Fibroblast of skin of right biceps (primary cell): ENCODE measurements at places on chromosomes 13 and 19.

DNA sequence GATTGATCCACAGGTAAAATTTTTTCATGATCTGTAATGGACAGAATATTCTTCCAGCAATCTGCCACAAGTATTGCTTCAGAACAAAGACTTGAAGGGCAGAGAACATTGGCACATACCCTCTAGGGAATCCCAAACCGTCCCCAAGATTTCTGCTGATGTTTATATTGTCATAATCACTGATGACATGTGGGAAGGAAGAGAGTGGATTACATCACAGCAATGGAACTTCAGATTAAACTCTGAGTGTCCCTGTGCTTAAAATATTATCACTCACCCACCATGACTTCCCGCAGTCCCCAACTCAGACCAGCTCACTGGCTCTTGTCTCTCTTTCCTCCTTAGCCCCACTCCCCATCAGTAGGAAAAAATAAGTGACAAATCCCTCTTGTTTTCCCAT lies 8.5 kb upstream of the TPT1 start:
- no peak for DNase-seq

DNA sequence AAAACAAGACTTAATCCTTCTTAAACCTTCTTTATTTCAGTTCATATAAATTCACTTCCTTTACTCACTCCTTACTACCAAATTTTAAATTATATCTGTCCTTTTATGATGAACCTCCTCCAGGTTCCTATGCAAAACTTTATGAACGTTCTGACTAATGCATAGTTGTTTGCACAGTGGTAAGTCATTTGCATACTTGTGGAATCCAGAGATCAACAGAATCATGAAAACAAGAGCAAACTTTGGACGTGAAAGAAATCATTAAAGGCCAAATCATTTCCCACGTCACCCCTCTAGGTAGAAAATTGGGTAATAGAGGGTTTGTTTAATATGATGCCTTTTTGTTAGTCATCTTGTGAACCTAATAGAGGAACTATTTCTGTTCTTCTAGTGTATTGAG lies 32.3 kb upstream of the MYCBP2 start:
- DNase-seq = no peak

GRCh38 chr13:95106562-95106961 lies 194.7 kb downstream of the ABCC4 start:
- no peak for DNase-seq

DNA sequence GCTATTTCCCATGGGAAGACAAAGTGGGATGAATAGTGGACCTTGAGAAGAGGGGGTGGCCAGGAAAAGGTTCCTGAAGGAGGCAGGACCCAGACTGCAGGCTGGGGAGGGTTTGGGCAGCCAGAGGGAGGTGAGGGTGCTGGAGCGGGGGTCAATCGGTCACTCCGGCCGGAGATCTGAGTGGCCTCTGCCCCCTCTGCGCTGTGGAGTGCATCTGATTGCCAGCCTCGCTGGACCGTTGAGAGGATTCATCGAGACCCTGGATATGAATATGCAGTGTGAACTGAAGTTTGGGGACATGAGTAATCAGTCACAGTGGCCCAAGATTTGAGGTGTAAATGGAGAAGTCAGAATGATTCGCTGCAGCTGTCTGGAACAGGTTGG lies 5.5 kb upstream of the ZNF580 start:
- DNase-seq = no peak

DNA sequence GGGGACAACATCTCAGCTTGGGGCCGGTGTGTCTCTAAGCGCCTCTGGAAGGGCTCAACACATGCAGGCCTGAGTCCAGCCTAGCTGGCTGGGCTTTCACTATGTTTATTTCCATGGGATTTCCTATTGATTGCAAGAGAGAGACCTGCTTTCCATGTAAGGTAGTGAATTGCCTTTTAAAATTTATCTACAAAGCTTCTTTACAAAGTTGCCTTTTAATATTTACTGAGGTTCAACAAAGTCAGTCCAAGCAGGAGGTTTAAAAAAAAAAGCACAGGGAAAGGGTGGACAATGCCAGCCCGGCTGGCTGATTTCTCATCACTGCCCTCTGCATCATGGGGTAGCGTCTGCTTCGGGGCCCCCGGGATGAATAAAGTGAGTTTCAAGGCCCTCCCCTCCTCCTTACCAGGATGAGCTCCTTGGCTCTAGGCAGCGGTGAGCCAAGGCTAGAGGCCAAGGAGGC lies 15.8 kb downstream of the TLE2 start:
- no peak for DNase-seq

GRCh38 chr13:93466502-93467036 lies 240.0 kb downstream of the GPC6 start:
- no peak for DNase-seq

DNA sequence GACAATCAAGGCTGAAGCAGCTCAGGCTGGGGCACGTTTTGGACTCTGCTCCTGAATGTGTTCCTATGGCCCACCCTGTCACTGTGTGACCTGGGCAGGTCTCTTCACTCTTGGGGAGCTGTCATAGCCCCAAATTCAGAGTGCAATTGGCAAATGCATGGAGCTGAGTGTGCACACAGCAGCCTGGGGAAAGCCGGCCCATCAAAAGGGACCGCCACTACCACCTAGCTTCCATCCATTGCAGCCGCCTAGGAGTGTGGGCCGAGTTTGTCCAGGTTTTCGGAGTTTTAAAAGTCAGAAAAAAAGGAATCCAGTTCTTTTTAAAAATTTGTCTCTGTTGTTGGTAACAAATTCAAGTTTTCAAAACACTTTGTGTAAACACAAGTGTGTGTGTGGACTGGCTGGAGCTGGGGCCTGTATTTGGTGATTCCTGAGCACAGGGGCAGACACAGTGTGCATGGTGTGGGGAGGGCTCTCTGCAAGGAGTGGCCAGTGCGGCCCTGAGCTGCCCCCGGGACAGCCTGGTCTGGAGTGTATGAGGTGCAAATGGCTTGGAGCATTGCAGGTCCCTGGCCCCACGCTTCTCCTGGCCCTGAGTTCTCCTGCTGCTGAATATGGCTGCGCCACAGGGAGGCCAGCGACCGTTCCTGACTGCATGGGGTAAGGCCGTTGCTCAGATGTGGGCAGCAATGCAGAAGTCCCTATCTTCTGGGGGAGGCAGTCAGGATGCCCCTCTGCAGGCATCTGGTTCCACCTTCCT lies 13.2 kb upstream of the ZNF536 start:
- DNase-seq = no peak

DNA sequence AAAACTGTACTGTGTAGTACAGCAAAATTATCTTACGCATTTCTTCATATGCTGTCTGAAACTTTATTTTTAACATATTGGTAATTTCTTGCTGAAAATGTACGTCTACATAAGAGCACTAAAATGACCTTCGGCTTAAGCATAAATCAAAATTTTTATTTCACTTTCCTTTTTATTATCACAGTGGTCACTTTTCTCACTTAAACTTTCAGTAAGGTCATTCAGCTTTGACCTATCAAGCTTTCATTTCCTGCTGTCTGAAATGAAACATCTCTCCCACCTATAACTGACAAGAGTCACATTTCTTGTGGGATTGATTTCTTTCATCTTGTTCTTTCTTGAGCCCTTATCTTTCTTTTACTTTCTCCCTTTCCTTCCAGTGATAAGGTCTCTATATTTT lies 2212.7 kb upstream of the PCDH20 start:
- no peak for DNase-seq

GRCh38 chr19:12767150-12767549 lies 8.2 kb downstream of the HOOK2 start:
- no peak for DNase-seq

- no peak for DNase-seq
Observed at GRCh38 chr13:99883805-99884204, 87.8 kb downstream of the ZIC5 start.

DNA sequence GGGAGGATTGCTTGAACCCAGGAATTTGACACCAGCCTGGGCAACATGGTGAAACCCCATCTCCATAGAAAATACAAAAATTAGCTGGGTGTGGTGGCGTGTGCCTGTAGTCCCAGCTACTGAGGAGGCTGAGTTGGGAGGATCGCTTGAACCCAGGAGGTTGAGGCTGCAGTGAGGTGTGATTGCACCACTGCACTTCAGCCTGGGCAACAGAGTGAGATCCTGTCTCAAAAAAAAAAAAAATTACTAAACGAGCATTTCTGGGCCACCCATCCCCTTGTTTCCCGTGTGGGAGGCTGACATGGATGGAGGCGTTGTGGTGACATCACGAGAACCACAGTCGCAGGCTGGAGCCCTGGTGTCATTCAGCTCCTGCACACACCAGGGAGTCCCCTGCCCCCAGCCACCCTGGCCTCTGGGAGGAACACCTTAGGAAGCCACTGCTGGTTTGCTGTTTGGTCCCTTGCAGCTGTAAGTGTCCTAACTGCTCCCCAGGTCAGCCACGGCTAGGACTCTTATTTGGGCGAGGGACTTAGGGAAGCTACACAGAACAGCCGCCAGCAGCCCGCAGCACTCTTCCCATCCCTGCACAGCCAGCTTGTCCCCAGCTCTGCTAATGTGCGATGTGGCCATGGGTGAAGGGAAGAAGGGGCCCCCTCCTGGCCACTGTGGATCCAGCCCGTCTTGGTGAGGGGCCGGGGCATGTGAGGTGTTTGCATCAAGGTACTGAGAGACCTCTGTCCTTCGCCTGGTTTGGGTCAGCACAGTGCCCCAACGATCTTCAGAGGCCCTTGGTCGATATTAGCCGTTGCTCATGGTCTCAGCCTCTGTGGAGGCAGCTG lies 12.7 kb downstream of the NKPD1 start:
- no peak for DNase-seq

DNA sequence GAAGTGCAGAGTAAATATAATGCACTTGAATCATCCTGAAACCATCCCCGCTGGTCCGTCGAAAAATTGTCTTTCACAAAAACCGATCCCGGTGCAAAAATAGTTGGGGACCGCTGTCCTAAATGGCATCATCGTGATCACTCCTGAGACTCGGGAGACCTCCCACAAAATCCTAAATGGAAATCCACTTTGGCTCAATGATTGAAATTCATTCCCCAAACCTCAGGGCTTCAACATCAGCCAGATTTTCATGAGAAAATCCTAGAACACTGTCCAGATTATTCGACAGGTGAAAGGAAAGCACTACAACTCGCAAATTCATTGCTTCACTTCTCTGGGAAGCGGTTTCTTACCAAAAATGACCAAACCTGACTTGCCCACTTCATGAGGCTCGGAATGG lies 335.3 kb upstream of the ZNF507 start:
- no peak for DNase-seq

- no peak for DNase-seq
Observed at GRCh38 chr13:107563099-107563925, 652.0 kb downstream of the LIG4 start.

GRCh38 chr13:43388282-43389034 lies 365.1 kb downstream of the DNAJC15 start:
- no peak for DNase-seq

DNA sequence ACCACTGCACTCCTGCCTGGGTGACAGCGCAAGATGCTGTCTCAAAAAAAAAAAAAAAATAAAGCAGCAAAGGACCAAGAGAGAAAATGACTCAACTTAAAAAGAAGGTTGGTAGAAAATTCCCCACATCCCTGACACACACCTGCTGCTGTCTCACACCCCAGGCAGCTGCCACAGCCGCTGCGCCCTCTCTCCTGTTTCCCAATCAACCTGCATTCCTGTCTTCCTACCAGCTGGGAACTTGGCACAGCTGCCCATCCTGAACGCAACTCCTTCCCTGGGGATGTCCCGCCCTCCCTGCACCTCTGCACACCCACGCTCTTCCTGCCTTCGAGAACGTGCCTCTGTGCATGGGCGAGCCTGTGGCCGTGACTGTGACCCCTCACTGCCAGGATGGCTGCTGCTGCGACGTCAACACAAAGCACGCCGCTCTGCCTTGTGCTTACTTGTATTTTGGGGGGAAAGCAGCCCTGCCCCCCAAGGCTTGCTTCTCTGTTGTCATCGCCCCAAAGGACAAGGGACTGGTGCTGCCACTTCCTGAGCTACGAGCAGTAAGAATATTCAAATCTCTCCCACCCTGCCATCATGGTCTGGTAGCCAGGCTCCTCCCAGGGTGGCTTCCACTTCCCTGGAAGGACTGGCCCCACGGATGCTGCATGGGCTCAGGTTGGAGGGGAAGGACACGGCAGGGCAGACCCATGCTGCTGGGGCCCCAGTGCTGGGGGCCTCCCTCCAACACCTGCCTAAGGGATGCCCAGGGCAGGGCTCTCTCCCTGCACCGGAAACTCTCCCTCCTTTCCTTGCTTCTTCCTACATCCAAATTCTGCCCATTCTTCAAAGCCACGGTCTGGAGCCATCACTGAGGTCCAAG lies 20.7 kb downstream of the SH3GL1 start:
- DNase-seq = no peak
